ENCODE measurements at places on chromosomes 13 and 19.

DNA sequence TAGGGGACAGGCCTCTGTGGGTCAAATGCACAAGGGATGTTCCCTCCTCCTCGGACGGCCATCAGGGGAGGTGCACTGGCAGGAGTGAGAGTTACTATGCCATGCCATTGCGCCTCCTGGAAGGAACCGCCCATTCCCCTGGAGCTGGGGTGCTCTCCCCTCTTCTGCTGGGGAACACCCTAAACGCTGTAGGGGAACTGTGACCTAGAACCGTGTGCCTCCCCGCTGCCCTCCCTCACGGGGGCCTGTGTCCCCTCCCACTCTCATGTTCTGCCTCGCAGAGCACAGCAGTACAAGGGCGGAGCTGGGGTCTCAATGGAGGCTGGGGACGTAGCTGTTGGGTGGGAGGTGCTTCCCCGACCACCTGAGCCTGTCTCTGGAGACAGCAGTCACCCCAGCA lies 17.2 kb upstream of the CRTC1 start:
- no peak for DNase-seq

DNA sequence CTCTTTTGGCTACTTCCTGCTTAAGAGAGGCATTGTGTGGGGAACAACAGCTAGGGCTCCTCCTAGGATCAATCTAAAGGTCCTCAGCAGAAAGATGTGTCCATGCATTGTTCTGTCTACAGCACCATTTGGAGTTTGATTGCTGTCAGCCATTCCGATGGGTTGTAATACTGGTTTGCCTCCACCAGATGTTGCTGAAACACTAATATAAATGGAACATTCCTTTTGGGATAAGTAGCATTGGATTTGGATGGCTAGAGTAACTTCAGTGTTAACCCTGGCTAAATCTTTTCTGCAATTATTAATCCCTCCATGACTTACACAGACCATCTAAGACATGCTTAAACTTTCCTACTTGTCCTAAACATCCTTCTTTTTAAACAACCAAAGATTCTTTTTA lies 104.2 kb downstream of the TDRD3 start:
- DNase-seq, result no peak

GRCh38 chr19:21491146-21491545 lies 14.3 kb upstream of the ZNF429 start:
- DNase-seq, result no peak

GRCh38 chr13:89457977-89458376 lies 1786.8 kb downstream of the SLITRK5 start:
- no peak for DNase-seq

DNA sequence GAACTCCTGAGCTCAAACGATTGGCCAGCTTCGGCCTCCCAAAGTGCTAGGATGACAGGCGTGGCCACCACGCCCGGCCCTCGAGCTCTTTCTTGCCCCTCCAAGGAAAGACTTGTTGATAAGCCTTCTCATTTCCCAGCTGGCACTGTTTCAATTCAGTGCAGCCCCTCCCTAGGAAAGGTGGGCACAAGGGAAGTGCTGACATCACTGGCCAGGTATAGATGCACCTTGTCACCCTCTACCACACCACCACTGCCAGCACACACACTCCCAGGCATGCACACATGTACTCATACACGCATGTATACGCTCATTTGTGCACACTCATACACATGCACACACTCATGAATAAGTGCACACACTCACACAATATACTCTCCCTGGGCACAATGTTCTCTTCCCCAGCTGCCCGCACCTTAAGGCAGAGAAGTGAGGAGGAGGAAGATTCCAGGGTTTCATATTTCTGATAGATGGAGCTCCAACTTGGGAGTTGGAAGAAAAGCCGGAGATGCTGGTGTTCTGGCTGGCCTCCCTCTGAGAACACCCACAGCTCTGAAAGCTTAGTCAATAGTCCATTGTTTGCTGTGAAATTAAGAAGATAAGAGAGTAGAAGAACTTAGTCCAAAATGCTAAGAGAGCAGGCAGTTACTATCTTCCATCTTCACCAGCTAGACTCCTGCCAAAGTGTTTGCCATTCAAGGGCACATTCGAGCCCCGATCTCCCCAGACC lies 196.7 kb downstream of the FOXO1 start:
- no peak for DNase-seq

- DNase-seq, result no peak
These were observed 20.3 kb upstream of the TPTE2 start for GRCh38 chr13:19581675-19582074.

DNA sequence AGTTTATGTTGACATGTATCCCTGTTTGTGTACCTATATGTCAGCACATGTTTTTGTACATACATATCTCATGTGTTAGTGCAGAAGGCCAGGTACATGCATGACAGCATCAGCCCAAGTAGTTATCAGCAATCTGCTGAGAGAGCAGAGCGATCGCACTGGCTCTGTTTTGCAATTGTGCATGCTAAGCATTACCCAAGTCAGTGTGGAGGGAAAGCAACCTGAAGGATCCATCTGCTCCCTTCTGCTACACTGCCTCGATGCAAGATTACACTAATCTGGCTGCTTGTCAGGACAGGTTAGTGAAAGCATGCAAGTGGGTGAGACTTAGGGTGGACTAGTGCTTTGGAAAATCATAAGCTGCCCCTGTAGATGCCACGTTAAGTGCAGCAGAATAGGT lies 211.8 kb downstream of the PCCA start:
- DNase-seq, result no peak

- no peak for DNase-seq
These were observed 738.3 kb upstream of the SLITRK5 start for GRCh38 chr13:86932776-86933334.

- DNase-seq, result no peak
These were observed 95.0 kb upstream of the KLF5 start for GRCh38 chr13:72963762-72964161.

DNA sequence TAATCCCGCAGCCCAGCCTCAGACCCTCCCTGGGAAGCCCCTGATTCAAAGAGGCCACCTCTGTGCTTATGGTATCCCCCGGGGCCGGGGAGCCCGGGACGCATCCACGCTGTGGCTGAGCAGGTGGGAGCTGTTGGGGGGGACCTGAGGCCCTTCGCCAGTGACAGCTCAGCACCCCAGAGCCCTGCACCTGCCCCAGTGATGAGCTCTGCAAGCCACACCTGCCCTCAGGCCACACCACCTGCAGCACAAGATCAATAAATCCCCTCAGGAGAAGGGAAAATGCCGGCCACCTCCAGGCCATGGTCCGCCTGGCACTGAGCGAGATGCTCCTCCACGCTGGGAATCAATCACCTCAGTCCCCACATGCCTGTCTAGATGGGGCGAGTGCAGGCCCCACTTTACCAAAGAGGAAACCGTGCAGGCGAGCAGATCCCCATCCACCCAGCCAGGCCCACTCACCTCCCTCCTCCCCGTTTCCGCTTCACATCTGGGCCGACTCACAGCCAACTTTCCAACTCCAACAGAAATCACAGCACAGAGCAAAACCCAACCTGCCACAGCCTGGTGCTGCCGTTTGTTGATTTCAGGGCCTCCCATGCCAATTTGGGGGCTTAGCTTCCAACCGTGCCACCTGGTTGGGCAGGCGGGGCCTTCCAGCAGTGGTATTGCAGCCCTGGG lies 12.8 kb downstream of the MOB3A start:
- DNase-seq, result no peak

GRCh38 chr13:21537105-21537504 lies 66.9 kb downstream of the MICU2 start:
- no peak for DNase-seq

- DNase-seq, result no peak
These were observed 1.1 kb downstream of the UBXN6 start for GRCh38 chr19:4456476-4456842.

All from vagina (tissue), 2 donors.